Right ventricle myocardium superior (tissue), 1 donor: ENCODE measurements at places on chromosomes 3 and 15. TPM values are rescaled to one million over a fixed set of nuclear protein-coding genes. Genes with fewer than 3 reads are reported as not detected.

The CDC25A gene
- total RNA-seq = 0.83 TPM

GRCh38 chr3:172043766-172044165 is 4.4 kb downstream of the FNDC3B start:
- no peak for DNase-seq

DNA sequence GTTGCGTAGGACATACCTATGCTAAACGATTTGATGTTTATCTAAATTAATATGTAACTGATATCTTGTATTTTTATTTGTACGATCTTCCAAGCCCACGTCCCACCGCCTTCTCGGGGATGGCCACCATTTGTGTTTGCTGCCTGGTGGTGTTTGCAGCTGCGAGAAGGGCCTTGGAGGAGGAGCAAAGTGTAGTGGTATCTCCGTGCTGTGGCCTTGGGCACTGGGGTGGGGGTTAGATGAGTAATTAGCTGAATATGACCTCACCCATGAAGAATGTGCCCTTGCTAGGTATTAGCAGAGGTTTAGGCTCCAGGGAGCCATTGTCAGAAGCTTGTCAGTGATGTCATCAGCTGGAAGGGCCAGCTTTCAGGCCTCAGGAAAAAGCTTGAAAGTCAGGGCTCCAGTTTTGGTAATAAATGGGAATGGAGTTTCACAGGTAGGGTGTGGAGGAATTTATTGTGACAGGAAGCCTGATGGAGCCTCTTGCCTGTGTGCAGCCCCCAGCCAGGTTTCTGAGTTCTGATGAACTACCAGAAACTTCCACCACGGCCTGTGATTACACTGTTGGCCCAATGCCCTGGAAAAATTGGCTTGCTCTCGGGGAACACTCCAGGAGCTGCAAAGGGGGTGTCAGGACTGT is 41.0 kb downstream of the FLNB start:
- DNase-seq = no peak

GRCh38 chr3:52568069-52568468 is 31.7 kb downstream of the UQCC5 start:
- no peak for DNase-seq

GRCh38 chr3:66655671-66656070 is 154.8 kb upstream of the LRIG1 start:
- no peak for DNase-seq

DNA sequence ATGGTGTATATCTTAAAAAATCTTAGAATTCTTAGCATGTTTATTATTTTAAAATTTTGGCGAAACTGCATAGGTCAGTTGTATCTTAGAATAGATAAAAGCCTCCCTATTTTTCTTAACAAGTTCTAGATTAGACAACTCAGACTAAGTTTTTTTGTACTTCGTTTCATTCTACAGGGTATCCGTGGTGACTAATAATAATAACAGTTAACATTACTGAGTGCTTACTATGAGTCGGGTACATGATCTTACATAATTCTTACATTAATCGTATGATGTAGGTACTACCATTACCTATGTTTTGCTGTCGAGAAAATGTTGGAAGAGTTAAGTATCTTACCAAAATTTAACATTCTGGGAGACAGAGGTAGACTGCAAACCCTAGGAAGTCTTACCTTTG is 60.7 kb downstream of the UBE2E2 start:
- no peak for DNase-seq

DNA sequence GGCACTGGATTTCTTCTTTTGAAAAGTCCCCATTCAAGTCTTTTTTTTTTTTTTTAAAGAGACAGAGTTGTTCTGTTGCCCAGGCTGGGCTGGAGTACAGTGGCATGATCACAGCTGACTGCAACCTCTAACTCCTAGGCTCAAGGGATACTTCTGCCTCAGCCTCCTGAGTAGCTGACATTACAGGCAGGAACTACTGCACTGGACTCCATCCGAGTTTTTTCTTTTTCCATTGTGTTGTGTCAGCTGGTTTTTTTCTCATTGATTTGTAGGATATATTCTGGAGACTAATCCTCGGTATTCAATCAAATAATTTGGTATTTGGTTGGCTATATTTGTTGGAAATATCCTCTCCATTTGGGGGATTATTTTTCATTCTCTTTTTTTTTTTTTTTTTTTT is 11.8 kb downstream of the POLR2M start:
- no peak for DNase-seq
